ENCODE measurements at places on chromosomes 1 and 21. TPM values are rescaled to one million over a fixed set of nuclear protein-coding genes. Genes with fewer than 3 reads are reported as not detected.
A peak's percentile ranks its signal among the peaks of the same experiment; 100 is the strongest.

DNA sequence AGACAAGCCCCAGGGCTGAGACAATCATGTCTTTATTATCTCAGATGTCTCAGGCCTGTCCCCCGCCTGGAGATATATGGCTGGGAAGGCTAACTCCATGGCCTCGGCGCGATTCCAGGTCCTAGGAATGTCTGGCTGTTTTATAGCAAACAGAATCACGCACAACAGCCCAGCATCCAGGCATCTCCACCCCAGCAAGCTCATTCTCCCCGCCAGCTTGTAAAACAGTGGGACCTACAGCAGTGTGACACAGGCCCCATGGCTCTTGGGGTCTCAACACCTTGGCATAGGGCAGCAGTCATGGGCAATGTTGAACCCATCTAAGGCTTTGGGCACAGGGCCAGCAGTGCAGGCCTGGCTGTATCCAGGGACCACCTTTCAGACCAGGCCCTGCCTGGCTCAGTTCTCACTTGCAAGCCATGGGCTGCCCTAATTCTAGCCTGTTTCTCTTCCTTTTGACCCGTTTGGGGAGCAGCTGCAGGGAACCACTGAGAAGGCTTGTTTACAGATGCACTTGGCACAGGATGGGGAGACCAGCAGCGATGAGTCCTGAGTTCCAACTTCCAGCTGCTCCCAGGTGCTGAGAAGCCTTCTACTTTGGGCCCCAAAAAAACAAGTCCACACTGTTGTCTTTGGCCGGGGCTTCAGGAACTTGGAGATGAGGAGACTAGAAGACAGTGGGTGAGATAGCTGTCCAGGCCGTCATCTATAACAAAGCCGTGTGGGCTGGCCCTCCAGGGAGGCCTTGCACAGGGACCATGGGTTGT is 34.4 kb downstream of the WNT4 start:
- no peak for DNase-seq

DNA sequence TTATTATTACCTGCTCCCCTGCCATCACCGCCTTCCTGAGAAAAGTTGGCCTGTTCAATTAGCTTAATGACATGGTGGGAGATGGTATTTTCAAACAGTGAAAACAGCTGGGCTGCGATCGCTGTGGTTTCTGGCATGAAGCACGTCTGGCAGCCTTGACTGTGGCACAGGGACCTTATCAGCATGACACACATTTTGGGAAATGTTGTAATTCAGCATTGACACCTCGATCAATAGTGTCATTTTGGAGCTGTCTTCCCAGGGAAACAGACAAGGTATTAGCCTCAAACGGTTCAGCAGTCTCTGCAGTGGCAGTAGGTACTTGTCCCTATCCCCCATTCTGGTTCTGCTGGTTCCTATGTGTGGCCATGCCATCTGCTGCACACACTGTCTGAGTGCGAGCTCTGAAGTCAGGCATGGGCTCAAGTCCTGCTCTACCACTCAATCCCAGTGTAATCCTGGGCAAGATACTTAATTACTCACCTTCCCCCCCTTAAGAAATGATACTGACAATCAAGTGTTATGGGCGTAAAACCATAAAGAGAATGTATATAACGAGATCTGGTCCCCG is 154.5 kb upstream of the KCND3 start:
- DNase-seq = no peak

DNA sequence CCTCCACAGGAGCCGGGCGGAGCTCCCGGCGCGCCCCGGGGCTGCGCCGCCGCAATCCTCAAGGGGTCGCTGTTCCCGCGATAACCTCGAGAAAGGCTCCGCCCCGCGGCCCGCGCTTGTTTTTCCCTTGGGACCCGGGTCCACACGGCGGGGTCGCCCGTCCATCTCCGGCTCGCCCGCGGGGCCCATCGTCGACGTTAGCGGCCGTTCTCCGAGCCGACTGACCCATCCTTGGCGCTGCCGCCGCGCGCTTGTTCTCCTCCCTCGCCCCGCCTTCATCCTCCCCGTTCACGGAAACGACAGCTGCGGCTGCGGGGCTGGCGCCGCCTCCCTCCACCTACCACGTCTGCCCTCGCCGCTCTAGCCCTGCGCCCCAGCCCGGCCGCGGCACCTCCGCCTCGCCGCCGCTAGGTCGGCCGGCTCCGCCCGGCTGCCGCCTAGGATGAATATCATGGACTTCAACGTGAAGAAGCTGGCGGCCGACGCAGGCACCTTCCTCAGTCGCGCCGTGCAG is at the start of gene SH3GLB1:
Gene SH3GLB1, plus strand, starts transcription at position 119 of the 514 bp plus-strand sequence. Its CDS starts 324 bp downstream, at position 443.
- DNase-seq = peak; percentile 79

- no peak for DNase-seq
These were observed at the start of gene GBP1 for GRCh38 chr1:89065079-89065868. GBP1 (minus strand) TSS chr1:89065208; CDS start chr1:89063234, 1,974 bp downstream.

DNA sequence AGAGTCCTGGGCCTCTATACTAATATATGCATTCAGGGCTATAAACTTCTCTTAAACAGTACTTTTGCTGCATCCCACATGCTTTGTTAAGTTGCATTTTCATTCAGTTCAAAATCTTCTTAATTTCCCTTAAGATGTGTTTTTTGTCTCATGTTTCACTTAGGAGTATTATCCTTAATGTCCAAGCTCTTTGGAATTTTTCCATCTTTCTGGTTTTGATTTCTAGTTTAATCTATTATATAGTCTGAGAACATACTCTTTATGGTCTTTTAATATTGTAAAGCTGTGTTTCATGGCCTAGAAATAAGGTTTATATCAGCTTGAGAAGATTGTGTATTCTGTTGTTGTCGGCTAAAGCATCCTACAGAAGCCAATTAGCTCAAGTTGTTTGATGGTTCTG is 1041.8 kb downstream of the PLA2G4A start:
- no peak for DNase-seq

- no peak for DNase-seq
These were observed 659.0 kb downstream of the PTPRC start for GRCh38 chr1:199297887-199298286.

- no peak for DNase-seq
These were observed 7.1 kb downstream of the PTGFRN start for GRCh38 chr1:116916533-116917445.

DNA sequence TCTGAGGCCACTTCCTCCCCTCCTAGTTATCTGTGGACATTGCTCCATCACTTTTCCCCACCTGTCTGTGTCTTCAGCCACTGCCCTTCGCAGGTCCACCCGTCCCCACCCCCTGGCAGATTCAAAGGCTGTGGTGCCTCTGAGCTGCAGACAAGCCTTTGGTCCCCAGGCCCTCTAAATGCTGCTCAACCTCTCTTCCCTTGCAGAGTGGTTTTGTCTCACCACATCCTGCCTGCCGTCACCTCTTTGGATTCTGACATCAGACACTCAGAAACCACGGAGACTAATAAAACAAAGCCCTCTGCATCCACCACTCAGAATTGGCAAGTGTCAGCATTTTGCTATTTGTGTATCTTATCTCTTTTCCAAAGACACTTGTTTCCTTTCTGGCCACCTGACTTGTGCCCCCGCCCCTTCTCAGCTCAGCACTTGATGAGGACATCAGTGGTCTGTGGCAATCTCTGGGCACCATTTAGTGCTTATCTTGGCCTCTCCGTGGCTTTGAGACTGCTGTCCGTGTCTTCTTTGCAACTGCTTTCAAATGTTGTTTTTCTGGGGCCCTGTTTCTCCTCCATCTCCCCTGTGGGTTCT is 7.7 kb downstream of the CNIH3 start:
- DNase-seq = no peak

- DNase-seq = peak; percentile 63
These were observed 82.0 kb upstream of the ROR1 start for GRCh38 chr1:63691701-63692425.

DNA sequence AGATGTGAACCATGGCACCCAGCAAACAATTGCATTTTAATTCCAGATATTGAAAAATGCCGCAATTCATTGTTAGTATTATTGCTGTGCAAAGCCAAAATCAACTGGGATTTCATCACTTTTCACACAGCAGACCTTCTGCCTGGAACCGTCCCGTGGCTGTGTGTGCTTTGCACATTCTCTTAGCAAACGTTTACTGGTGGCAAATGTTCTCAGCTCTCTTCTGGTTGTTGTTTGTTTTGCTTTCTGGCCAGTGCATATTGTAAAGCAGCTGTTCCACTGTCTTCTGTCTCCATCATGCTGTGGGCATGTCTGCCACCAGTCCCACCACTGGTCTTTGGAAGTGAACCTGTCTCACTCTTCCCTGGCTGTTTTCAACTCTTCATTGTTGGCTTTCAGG is 19.8 kb upstream of the TTLL10 start:
- no peak for DNase-seq

C21orf58 gene
- total RNA-seq = 3.7 TPM

AQP10 gene
- total RNA-seq = not detected

TCHH gene
- under 0.01 TPM for total RNA-seq
